ENCODE measurements at places on chromosomes 4 and X.
A peak's percentile ranks its signal among the peaks of the same experiment; 100 is the strongest.

DNA sequence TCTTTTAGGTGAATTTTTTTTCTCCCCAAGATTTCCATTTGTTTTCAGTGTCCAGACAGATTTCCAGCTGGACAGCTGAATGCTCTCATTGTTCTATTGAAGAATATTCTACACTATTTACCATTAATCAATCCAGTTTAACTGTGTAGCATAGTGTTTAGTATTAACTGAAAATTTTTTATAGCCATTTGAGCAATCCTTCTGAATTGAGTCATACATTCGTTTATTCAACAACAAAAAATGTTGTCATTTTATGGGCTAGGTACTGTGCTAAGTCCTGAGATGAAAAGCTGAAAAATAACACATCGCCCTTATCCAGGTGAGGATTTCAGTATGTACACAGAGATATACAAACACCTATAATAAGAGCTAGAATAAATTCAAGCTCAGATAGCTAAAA is 223.3 kb downstream of the COL25A1 start:
- DNase-seq = no peak

DNA sequence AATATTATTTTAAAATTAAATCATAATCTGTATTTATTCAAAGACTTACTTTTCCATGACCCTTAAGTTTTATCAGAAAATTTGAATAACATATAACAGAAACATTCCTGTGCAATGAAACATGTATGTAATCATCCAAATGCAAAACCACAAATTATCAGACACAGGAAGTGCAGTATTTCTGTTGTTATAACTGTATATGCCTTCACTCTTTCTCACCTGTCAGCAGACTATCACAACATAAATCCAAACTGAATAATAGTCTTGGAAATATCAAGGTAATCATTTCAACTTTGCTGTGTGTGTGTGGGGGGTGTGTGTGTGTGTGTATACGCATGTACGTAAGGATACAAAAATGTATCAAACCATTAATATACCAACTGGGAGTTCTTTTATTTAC is 285.9 kb downstream of the SLC7A11 start:
- DNase-seq = no peak

DNA sequence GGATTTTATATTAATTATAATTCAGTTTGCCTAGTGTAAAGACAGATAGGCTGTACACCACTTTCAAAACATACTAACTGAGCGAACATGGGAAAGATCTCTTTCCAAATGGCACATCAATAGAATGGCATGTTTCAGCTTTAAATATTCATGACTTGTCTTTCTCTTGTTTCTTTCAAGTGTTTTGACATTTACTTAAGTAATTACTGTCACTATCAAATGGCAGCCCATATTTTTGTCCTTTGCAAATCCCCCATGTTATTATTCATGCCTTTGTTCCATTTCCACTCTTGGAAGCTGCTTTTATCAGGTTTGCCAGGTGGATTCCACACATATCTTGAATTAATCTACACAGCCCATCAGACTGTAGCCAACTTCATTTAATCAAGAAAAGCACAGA is 89.2 kb upstream of the GLRA2 start:
- DNase-seq = no peak

DNA sequence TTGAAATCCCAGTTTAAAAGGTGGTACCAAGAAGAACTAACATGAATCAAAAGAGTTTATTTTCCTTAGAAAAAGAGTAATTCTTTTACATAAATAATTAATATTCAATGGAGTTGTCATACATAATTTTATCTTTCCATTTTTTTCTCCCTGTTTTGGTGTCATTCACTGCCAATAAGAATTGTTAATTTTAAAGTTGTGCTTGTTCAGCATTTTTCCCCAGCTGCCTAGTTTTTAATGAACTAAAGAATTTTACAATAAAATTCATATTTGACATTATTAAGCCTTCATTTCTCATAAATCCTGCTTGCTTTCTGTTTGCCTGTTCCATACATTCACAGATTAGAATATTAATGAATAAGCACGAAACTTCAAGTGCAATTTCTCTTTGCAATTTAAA is 393.6 kb downstream of the GRXCR1 start:
- no peak for DNase-seq

DNA sequence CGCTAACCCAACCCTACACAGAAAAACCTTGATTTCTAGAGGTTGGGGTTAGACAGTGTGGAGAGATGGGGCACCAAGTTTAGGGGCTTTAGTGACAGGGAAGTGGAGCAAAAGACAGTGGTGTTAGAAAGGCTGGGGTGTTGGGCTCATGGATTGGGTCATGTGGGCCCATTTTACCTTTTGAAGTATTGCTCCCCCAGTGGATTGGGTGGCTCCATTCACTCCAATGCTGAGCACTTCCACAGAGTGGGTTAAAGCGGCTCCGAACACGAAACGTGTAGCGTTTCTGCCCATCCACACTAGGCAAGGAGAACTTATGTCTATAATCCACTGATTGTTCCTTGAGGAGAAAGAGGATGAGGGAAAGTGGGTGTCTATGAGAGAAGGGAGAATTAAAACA is 2.3 kb downstream of the IL2RG start:
- DNase-seq = no peak

GRCh38 chr4:53575552-53575951 is 15.7 kb downstream of the LNX1 start:
- no peak for DNase-seq

- DNase-seq = peak; percentile 9
These were observed 57.9 kb downstream of the CFAP299 start for GRCh38 chr4:80393246-80393969.

DNA sequence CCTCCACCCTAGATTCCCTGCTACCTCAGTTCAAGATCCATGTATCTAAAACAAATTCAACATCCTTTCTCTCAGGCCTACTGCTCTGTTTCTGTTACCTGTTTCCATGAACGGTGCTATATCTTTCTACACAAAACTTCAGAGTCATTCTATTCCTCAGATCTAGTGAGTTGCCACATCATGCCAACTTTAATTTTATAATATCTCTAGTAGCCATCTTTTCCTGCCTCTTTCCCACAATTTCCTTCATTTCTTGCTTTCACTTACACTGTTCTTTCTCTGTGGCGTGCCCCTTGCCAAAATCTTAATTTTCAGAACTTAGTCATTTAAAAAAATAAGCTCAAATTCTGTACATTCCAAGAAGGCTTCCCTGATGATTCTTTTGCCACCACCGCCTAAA is 15.2 kb downstream of the GUCY1A1 start:
- no peak for DNase-seq

GRCh38 chrX:1164322-1165288 is 47.8 kb downstream of the CRLF2 start:
- peak; percentile 40 for DNase-seq

GRCh38 chrX:118503260-118504041 is 7.8 kb downstream of the DOCK11 start:
- no peak for DNase-seq

DNA sequence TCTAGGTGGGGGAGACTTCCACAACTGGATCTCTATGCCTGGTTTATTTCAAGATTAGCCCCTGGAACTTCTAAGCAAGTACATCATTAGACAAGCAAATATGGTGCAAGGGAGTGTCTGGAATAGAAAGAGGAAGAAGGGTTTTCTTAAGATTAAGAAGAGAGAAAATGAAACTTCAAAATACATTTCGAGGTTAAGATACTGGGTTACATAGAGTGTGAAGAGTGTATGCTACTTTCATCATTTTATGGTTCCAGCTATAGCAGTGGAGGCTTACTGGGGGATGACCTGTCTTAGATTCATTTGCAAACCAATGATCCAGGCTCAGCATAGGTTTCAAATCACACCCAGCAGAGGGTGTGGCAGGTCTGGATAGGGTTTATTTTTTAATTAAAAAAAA is 144.4 kb upstream of the GATB start:
- peak; percentile 53 for DNase-seq

- DNase-seq = no peak
These were observed 322.9 kb downstream of the ANKRD50 start for GRCh38 chr4:124389591-124389990.

GRCh38 chrX:19368576-19368975 is 24.8 kb downstream of the PDHA1 start:
- no peak for DNase-seq

- DNase-seq = no peak
These were observed 23.9 kb downstream of the HMX1 start for GRCh38 chr4:8847764-8848163.

DNA sequence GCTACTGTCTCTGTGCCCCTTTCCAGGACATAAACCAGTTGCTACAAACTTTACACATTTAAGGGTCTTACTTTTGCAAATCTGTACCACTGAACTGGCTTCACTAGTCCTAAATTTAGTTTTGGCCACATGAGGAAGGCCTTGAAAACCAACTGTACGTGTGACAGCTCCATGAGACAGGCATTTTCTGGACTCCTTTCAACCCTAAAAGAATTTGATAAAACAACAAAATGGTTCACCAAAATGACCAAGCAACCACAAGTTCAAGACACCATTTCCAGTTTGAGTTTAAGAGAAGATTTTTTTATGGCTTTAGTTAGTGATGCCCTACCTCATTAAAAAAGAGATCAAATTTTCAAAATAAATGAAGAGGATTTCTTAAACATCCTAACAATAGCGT is 246.4 kb downstream of the ZNF674 start:
- no peak for DNase-seq

DNA sequence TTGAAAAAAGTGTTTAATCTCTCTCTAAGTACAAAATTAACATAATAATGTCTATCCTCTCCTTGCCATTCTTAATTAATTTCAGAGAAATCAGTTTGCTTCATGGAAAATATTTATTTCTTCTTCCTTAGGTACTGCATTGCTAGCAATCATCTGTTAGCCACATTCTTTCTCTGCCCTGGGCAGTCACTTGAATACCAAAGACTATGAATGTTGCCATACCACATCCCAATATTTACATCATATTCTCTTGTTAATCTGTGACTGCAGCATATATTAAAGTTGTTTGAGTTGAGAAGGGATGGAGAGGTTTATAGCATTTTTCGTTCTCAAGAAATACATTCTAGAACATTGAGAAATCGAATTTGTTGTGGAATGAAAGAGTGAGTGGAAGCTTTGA is 672.8 kb downstream of the PCDH7 start:
- DNase-seq = no peak

- DNase-seq = no peak
These were observed 128.5 kb upstream of the GRID2 start for GRCh38 chr4:92175250-92175649.

GRCh38 chrX:130531066-130531465 is 129.3 kb downstream of the RBMX2 start:
- DNase-seq = no peak

- DNase-seq = no peak
These were observed 1254.6 kb downstream of the PCDH18 start for GRCh38 chr4:136277741-136278140.

- DNase-seq = no peak
These were observed 116.2 kb downstream of the PDHA2 start for GRCh38 chr4:95956094-95956493.

DNA sequence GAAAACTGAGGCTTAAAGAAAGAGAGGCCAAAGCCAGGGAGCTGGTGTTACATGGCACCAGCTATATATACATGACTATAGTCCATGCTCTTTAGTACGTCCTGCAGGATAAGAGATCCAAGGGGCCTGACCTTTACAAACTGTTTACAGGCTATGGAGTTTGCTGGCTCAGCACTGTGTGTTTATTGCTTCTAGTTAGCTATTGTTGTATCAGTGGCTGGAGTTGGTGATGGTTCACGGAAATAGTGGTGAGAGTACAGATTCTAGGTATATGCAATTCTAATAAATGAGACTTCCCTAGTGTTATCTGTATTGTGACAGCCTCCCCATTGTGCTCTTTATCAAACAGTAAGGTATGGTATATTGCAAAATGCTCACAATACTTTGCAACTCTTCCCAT is 46.5 kb downstream of the REPS2 start:
- DNase-seq = no peak

- peak; percentile 17 for DNase-seq
These were observed 285.2 kb upstream of the GATB start for GRCh38 chr4:152045807-152046571.

- DNase-seq = no peak
These were observed 31.4 kb upstream of the STS start for GRCh38 chrX:7116081-7116480.

- no peak for DNase-seq
These were observed 87.6 kb downstream of the DCUN1D4 start for GRCh38 chr4:51930557-51930956.

DNA sequence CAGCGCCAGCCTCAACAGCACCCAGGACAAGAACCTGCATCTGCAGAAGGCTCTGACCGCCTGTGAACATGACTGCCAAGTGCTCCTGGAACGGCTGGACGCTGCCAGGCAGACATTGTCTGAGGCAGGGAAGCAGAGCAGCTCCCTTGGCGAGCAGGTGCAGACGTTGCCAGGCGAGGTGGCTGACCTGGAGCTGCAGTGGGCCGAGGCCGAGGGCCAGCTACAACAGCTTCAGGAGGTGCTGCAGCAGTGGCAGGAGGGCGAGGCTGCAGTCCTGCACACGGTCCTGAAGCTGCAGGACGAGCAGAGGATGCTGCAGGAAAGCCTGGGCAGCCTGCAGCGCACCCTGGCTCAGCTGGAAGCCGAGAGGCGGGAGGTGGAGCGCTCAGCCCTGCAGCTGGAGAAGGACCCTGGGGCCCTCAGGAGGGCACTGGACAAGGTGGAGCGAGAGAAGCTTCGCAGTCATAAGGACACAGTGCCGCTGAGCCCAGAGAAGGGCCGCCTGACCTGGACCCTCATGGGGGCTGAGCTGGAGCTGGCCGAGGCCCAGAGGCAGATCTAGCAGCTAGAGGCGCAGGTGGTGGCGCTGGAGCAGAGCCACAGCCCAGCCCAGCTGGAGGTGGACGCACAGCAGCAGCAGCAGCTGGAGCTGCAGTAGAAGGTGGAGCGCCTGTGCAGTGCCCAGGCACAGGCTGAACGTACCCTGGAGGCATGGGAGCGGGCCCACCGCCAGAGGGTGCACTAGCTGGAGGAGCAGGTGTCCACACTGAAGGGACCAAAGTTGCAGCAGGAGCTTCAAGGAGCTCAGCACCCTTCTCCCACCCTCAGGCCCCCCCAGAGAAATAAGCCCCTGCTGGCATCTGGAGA is 16.4 kb downstream of the SMIM10L2A start:
- DNase-seq = no peak

DNA sequence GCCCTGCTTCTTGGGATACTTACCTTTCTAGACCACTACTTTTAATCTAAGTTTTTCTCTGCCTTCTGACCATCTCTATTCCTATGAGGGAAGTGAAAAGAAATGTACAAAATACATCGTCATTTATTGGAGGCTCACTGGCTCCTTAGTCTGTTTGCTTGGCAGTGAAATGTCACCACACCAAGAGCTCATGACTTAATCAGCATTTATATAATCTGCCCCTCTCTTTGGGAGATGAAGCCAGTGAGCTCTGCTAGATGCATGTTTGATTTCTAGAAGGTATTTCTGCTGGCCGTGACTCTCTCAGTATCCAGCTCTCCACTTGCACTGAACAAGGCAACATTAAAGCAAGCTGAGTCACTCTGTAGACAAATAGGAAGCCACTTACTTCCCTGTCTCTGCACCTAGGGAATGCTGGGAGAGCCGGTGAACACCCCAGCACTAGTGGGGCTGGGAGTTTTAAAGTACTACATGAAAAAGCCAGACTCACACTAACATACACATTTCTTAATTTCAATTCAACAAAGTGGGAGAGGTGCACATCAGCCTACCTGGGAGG is 79.1 kb downstream of the MID1IP1 start:
- DNase-seq = no peak

- DNase-seq = no peak
These were observed 62.8 kb downstream of the LRBA start for GRCh38 chr4:150952167-150952845.

GRCh38 chr4:74365761-74366160 is 816 bp downstream of the EREG start:
- DNase-seq = peak; percentile 12

GRCh38 chr4:100362366-100362765 is 155.5 kb downstream of the EMCN start:
- DNase-seq = no peak

GRCh38 chr4:5383191-5383980 is 325.0 kb downstream of the EVC2 start:
- no peak for DNase-seq
